Heart right ventricle (tissue), 16 donors: ENCODE measurements at places on chromosomes 12 and 14. TPM values are rescaled to one million over a fixed set of nuclear protein-coding genes. Genes with fewer than 3 reads are reported as not detected.
A peak's percentile ranks its signal among the peaks of the same experiment; 100 is the strongest.

Gene MFAP5
- total RNA-seq, result 28.5 TPM

Gene SMCO2
- not detected for total RNA-seq

Gene JAG2
- 22.7 TPM for total RNA-seq

Gene OR4L1
- not detected for total RNA-seq

Gene RNF10
- total RNA-seq, result 343 TPM

Gene FRMD6
- total RNA-seq, result 10.9 TPM

Gene ABCD4
- 21.3 TPM for total RNA-seq

Gene RNASE3
- total RNA-seq, result not detected

Gene HOXC4
- total RNA-seq, result not detected

Gene ADIPOR2
- total RNA-seq, result 47.7 TPM

Gene KRT75
- not detected for total RNA-seq

Gene MYO1H
- total RNA-seq, result not detected

GRCh38 chr14:21256539-21257393, 12.5 kb downstream of the HNRNPC start:
- no peak for DNase-seq

- DNase-seq, result no peak
Measured at GRCh38 chr12:100995771-100996170, 201.2 kb downstream of the ANO4 start.

DNA sequence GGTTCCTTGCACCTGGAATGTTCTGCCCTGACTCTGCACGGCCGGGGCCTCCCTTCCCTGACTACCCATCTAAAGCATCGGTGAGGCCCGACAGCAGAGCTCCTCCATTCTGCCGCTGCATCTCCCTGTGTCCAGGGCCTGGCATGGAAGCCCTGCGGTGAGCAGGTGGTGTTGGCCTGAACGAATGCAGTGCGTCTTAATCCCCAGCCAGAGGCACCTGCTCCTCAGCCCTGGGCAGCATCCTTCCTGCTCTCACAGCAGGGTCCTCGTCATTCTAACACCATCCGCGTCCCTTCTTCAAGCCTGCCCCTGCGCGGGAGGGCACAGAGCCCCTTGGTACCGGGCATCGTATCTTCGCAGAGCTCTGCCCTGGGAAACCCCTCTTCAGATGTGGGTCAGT, 15.4 kb downstream of the BEGAIN start:
- DNase-seq, result no peak

GRCh38 chr12:91009319-91009950, 4.7 kb upstream of the EPYC start:
- no peak for DNase-seq

DNA sequence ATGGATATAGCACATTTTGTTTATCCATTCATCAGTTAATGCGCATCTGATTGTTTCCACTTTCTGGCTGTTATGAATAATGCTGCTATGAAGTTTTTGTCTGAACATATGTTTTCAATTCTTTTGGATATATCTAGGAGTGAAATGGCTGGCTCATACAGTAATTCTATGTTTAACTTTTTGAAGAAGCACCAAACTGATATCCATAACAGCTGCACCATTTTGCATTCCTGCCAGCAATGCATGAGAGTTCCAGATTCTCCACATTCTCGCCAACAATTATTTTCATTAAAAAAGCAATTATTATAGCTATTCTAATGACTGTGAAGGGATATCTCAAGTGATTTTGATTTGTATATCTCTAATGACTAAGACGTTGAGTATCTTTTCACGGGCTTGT, 89.9 kb upstream of the PPP4R3A start:
- no peak for DNase-seq

- DNase-seq, result no peak
Measured at GRCh38 chr12:99695050-99695449, 47.5 kb downstream of the GARIN6 start.

- DNase-seq, result no peak
Measured at GRCh38 chr14:65637780-65638179, 225.2 kb downstream of the FUT8 start.

DNA sequence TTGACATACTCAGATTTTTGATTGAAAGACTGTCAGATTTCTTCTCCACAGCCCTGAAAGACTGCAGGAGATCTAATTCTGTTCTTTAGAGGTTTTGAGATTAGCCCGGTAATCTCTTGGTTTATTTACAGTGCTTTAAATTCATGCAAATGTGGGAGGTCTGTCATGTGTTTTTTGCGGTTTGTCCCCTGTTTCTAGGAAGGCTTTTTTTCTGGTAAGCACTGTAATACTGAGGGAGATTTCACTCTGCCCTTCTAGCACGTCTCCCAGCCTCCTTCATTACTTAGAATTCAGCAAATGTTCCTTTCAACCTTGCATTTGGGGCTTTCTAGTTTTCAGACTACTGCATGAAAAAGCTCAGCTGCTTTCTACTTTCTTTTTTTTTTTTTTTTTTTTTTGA, 31.1 kb downstream of the GPHN start:
- DNase-seq, result no peak

- no peak for DNase-seq
Measured at GRCh38 chr12:51441583-51441982, 17.0 kb downstream of the SLC4A8 start.

GRCh38 chr14:97543816-97544215, 746.6 kb downstream of the VRK1 start:
- DNase-seq, result no peak

- DNase-seq, result no peak
Measured at GRCh38 chr14:65623759-65624158, 211.2 kb downstream of the FUT8 start.

GRCh38 chr14:81301371-81301770, 80.6 kb upstream of the GTF2A1 start:
- DNase-seq, result no peak

DNA sequence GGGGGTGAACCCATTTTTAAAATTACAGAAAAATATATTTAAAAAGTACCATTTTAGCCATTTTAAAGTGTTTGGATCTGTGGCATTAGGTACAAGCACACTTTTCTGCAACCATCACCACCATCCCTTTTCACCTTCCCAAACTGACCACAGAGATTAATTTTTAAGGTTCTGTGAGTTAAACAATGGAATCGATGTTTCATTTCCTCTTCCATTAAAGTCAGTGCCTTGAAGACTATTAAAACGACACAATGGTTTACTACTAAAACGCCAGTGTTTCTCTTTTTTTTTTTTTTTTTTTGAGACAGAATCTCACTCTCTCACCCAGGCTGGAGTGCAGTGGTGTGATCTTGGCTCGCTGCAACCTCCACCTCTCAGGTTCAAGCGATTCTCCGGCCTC, 78.1 kb upstream of the GPR68 start:
- DNase-seq, result no peak

- DNase-seq, result no peak
Measured at GRCh38 chr14:22521449-22522239, 67.4 kb downstream of the DAD1 start.

GRCh38 chr12:27213304-27213703, 30.8 kb upstream of the STK38L start:
- DNase-seq, result no peak

DNA sequence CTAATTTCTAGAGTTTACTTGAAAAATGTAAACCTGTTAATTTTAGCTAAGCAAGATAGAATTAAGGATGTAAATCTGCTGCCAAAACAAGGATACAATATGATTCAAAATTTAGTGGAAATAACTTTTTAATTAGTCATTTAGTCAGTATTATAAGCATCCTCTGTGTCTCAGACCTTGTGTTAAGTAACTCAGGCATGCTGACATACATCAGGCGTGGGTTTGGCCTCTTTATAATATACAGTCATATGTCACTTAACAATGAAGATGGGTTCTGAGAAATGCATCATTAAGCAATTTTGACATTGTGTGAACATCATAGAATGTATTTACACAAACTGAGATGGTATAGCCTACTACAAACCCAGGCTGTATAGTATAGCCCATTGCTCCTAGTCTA, 386.9 kb downstream of the ZFP36L1 start:
- DNase-seq, result no peak

GRCh38 chr12:130216031-130216430, 53.8 kb downstream of the FZD10 start:
- DNase-seq, result no peak

- no peak for DNase-seq
Measured at GRCh38 chr14:65117769-65118745, 15.7 kb upstream of the MAX start.

DNA sequence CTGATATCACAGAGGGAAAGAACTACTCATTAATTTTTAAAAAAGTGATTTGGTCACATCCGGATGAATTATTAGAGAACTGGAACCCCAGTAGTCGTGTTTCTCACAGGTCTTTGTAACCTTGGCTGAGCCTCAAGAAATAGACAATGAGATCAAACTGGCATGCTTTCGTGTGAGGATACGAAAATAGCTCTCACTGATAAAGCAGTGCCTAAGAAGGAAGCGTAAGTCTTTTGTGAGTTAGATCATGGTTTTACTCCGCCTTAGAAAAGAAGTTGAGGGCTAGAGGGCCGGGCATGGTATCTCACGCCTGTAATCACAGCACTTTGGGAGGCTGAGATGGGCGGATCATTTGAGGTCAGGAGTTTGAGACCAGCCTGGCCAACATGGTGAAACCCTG, 33.8 kb upstream of the GALNT16 start:
- peak; percentile 31 for DNase-seq

GRCh38 chr14:99346470-99347080, 74.6 kb upstream of the BCL11B start:
- no peak for DNase-seq

- no peak for DNase-seq
Measured at GRCh38 chr12:125280482-125281377, 215.5 kb downstream of the AACS start.

- DNase-seq, result peak; percentile 46
Measured at GRCh38 chr12:89351489-89352241, 636 bp downstream of the DUSP6 start.

- DNase-seq, result no peak
Measured at GRCh38 chr12:65384240-65384639, 105.8 kb downstream of the MSRB3 start.

DNA sequence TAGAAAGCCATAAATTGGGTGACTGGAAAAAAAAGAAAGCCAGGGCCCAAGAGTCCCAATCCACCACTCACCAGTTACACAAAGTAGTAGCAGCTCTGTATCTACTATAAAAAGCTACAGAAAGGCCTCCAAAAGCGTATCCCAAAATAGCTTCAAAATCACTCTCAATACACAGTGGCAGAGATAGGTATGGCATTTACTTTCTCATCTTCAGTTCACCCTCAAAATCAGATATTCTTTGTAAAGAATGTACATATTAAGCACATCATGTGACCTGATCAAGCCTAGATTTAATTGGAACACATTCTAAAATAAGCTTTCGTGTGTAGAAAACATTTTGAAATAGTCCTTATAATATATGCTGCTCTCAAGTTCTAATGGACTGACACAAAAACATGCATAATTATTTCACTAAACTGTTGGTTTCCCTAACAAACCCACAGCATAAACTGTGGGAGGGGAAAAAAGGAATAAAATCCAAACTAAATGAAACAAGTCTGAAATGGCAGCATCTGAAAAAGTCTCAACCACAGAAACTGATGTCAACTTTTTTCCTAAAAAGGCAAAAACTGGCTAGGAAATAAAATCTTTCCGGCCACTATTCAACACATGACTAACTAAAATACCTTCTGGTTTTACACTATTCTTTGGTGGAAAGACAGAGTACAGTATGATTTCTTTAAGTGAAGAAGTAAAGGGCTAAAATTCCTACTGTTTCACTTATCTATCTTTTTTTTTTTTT, 25.9 kb downstream of the UBE2N start:
- DNase-seq, result no peak

- DNase-seq, result no peak
Measured at GRCh38 chr12:89657739-89658138, 50.9 kb downstream of the ATP2B1 start.

DNA sequence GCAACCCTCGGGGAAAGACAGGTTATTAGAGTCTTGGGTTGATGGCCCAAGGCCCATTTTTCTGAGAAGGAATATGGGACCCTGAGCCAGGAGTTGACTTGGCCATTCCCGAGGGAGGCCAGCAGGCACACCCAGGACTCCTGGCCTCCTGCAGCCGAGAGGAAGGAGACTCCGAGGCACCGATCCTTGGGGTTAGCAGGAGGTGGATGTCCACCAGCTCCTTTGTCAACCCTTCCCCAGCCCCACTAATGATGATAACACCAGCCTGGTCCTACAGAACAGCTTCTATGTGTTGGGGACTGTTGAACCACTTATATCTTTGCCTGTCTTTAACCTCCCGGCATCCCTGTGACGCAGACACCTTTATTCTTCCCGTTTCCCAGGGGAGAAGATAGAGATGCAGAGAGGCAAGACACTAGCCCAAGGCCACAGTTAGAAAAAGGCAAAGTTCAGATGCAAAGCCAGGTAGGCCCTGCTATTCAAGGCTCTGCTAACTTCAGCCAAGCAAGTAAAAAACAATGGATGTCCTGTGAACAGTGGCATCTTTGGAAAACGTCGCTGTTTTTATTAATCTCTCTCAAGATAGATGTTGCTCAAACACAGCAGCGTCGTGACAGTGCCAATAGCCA, 767.3 kb upstream of the TBX3 start:
- peak; percentile 21 for DNase-seq

GRCh38 chr14:50619569-50620141, 48.5 kb downstream of the SAV1 start:
- DNase-seq, result no peak

GRCh38 chr12:106901276-106901675, 54.4 kb upstream of the TMEM263 start:
- no peak for DNase-seq

GRCh38 chr12:103748002-103748401, 93.0 kb downstream of the NT5DC3 start:
- DNase-seq, result no peak

DNA sequence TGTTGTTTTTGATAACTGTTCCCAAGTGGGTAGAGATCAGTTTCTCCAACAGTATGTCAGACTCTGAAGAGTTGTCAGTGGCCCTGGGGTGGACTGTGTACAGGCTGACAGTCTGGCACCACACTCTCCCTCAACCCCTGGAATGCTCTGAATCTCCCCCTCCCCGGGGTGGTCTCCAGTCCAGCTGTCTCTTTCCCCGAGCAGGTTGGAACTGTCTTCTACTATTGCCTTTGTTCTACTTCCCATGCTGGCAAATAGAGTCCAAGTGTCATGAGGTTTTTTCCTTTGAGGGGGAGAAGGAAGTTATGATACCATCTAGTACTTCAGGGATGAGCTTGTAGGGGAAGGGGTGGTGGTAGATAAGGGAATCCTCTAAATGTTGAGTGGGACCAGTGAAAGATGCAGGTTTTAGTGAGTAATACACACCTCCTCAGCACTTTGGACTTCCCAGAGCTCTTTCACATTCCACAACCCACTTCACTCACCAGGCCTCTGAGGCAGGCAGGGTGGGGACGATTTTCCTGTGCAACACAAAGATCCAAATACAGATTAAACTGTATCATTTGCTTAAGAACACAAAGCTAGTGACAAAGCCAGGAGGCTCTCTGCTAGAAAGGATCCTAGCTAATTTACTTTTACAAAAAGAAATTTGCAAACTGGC, 170.7 kb upstream of the GZMB start:
- no peak for DNase-seq

GRCh38 chr14:81113176-81113575, 107.6 kb downstream of the GTF2A1 start:
- no peak for DNase-seq

- DNase-seq, result no peak
Measured at GRCh38 chr14:90019824-90020523, 41.8 kb upstream of the KCNK13 start.

- DNase-seq, result no peak
Measured at GRCh38 chr14:75565056-75565455, 13.4 kb upstream of the FLVCR2 start.

- peak; percentile 58 for DNase-seq
Measured at GRCh38 chr12:52213564-52214420, 19.3 kb upstream of the KRT7 start.
